ENCODE measurements at places on chromosomes 16 and 17.

GRCh38 chr17:61395409-61395982 is 4.1 kb upstream of the TBX2 start:
- H3K4me3 ChIP-seq, result no peak overlapping the region
- H3K27ac ChIP-seq, result no peak overlapping the region
- H3K4me1 ChIP-seq, result peaks cover 37% of the 10 kb centered on the region
- H3K36me3 ChIP-seq, result no peaks in the 10 kb centered on the region

GRCh38 chr16:75789237-75789636 is 62.9 kb upstream of the CPHXL start:
- no peak overlapping the region for H3K4me3 ChIP-seq
- no peaks in the 10 kb centered on the region for H3K36me3 ChIP-seq
- no peaks in the 10 kb centered on the region for H3K27me3 ChIP-seq
- no peak for DNase-seq
- no peaks in the 10 kb centered on the region for H3K4me1 ChIP-seq
- H3K27ac ChIP-seq, result no peak overlapping the region

DNA sequence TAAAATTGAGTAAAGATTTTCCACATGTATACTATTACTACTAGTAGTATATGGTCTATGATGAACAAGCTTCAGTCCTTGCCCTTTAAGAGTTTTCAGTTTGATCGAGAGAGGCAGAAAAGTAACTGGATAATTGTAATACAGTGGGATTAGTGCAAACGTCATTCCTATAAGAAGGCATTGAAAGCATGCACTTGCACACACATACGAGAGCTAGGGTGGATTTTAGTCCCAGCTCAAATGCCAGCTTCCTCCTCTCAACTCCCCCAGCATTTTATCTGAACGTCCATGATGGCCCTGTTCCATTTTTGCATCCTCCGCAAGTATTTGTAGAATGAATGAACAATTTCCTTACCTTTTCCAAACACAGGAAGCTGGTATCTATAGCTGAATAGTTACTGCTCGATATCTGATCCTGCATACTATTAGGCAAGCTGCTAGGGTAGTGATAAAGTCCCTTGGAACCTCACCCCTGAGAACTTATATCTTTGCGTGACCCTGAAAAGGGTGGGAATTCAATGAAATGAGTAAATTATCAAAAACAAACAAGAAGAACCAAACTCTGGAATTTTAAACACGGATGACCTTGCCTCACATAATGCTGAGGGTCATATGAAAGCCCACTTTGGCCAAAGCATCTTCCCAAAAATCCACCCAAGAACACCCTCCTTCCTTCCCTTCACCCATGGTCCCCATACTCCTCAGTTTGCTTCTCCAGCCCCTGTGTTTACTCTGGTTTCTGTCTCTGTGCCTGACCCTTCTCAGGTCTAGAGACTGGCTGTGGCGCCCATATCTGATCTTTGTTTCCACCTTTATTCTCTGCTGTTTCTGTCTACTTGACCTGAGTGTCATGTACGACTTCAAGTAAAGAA is 60.5 kb downstream of the TMEM100 start:
- H3K4me3 ChIP-seq, result no peak overlapping the region
- no peaks in the 10 kb centered on the region for H3K27me3 ChIP-seq
- DNase-seq, result no peak
- no peaks in the 10 kb centered on the region for H3K4me1 ChIP-seq
- no peaks in the 10 kb centered on the region for H3K36me3 ChIP-seq
- no peak overlapping the region for H3K27ac ChIP-seq

- no peaks in the 10 kb centered on the region for H3K4me1 ChIP-seq
- no peak overlapping the region for H3K27ac ChIP-seq
- H3K27me3 ChIP-seq, result no peaks in the 10 kb centered on the region
Measured at GRCh38 chr16:82456683-82457082, 170.1 kb upstream of the CDH13 start.

DNA sequence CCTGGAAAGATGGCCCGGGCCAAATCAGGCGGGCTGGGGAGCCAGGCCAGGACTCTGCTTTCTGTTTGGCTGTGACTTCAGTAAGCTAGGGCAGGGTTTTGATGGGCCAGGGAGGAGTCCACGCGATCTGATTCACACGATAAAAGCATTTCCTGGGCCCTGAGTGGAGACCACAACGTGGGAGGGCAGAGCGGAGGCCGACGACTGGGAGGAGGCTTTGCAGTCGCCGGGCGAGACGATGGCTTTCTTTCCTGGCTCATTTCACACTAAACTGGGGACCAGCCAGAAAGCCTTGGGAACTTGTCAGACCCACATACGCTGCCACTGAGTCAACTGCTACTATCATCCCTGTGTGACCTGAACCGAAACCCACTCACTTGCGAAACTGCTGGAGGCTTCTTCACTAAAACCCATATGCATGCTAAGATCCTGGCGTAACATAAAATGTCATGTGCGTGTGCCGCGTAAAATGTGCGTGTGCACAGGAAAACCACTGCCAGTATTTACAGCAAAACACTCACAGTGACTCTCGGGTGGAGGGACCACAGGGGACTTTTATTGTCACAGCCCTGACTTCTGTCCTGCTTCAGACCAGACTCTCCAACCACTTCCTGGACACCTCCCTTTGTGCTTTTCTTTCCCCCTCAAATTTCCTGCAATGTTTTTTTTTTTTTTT is 14.2 kb upstream of the RHBDF2 start:
- no peaks in the 10 kb centered on the region for H3K36me3 ChIP-seq
- peak overlapping the region; percentile 59 for H3K27ac ChIP-seq
- peak; percentile 72 for DNase-seq
- peaks cover 6% of the 10 kb centered on the region for H3K4me1 ChIP-seq
- H3K4me3 ChIP-seq, result peak overlapping the region; percentile 64

DNA sequence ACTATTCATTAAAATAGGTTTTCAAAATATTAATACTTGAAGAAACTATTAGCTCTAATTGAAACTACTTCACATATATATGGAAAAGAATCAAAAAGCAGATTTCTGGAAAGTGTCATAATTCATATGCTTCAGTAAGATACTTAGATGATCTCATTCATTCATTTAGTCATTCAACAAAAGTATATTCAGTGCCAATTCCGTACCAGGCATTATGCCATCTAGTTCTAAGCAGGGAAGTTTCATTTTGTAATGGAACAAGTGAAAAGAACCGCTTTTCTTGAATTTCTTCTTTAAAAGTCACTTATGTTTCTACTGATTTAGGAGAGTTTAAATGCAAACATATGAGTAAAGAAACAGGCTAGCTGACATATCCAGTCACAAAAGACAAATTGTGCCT is 118.3 kb upstream of the FAM20A start:
- DNase-seq, result no peak
- H3K27me3 ChIP-seq, result no peaks in the 10 kb centered on the region
- H3K27ac ChIP-seq, result no peak overlapping the region
- no peak overlapping the region for H3K4me3 ChIP-seq
- no peaks in the 10 kb centered on the region for H3K36me3 ChIP-seq
- H3K4me1 ChIP-seq, result no peaks in the 10 kb centered on the region

- DNase-seq, result no peak
- no peak overlapping the region for H3K4me3 ChIP-seq
- no peaks in the 10 kb centered on the region for H3K27me3 ChIP-seq
- no peaks in the 10 kb centered on the region for H3K36me3 ChIP-seq
Measured at GRCh38 chr16:54370278-54371040, 83.9 kb upstream of the IRX3 start.

DNA sequence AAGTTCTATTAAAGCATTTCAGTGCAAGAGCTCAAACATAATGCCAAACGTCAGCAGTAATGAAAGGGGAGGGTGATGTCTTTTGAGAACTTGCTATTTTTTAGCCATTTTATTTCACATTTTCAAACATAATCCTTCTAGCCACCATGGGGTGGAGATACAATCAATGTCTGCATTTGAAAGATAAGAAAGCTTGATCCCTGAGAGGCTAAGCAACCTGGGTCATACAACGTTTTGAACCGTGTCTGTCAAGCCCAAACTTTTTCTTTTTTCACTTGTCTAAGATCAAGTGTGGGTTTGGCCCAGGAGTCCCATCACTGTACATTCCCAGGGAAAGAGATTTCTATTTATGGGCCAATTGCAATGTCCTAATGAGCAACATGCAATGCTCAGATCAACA is 331.1 kb downstream of the SLC39A11 start:
- no peak overlapping the region for H3K27ac ChIP-seq
- no peaks in the 10 kb centered on the region for H3K27me3 ChIP-seq
- H3K4me1 ChIP-seq, result no peaks in the 10 kb centered on the region
- DNase-seq, result no peak

- no peaks in the 10 kb centered on the region for H3K4me1 ChIP-seq
- H3K27ac ChIP-seq, result no peak overlapping the region
- no peak for DNase-seq
- peaks cover 30% of the 10 kb centered on the region for H3K36me3 ChIP-seq
- no peak overlapping the region for H3K4me3 ChIP-seq
Measured at GRCh38 chr17:15981208-15981607, 18.3 kb downstream of the ZSWIM7 start.

GRCh38 chr17:81858967-81859905 is 1.1 kb downstream of the P4HB start:
- H3K36me3 ChIP-seq, result peaks cover 11% of the 10 kb centered on the region
- DNase-seq, result no peak
- H3K4me1 ChIP-seq, result peaks cover 39% of the 10 kb centered on the region
- H3K4me3 ChIP-seq, result peak overlapping the region; percentile 77

GRCh38 chr17:12993631-12994030 is 24.2 kb downstream of the ELAC2 start:
- DNase-seq, result no peak
- no peaks in the 10 kb centered on the region for H3K4me1 ChIP-seq
- peaks cover 72% of the 10 kb centered on the region for H3K36me3 ChIP-seq
- H3K27ac ChIP-seq, result no peak overlapping the region

DNA sequence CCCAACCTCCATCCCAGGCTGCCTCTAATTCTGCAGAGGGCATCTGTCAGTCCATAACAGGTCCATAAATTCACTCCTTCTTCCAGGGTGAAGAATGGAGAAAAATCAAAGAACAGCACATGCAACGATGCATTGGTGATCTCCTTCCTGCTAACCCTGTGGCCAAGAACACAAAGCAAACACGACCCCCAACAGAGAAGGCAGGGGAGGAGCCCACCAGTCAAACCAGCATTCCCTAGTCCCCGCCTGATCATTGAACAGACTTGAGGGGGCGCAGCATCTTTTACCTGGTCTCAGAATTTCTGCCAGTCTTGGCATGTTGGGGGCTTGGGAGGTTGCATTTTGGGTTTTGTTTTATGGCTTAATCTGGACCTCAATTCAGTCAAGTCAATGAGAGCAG is 476.0 kb downstream of the SLC39A11 start:
- H3K4me1 ChIP-seq, result no peaks in the 10 kb centered on the region
- H3K36me3 ChIP-seq, result no peaks in the 10 kb centered on the region
- no peaks in the 10 kb centered on the region for H3K27me3 ChIP-seq
- H3K27ac ChIP-seq, result no peak overlapping the region

GRCh38 chr17:17216236-17216635 is 10.1 kb upstream of the PLD6 start:
- DNase-seq, result no peak

- no peaks in the 10 kb centered on the region for H3K4me1 ChIP-seq
- H3K36me3 ChIP-seq, result no peaks in the 10 kb centered on the region
- no peak overlapping the region for H3K4me3 ChIP-seq
- H3K27me3 ChIP-seq, result no peaks in the 10 kb centered on the region
Measured at GRCh38 chr16:53966821-53967571, 263.0 kb downstream of the FTO start.

DNA sequence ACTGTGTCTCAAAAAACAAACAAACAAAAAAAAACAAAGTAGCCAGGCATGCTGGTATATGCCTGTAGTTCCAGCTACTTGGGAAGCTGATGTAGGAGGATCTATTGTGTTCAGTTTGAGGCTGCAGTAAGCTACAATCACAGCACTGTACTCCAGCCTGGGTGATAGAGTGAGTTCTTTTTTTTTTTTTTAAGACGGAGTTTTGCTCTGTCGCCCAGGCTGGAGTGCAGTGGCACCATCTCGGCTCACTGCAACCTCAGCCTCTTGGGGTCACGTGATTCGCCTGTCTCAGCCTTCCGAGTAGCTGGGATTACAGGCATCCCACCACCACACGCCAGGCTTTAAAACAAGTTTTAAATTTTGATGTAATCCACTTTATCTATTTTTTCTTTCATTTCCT is 80.2 kb upstream of the STAC2 start:
- H3K4me3 ChIP-seq, result peak overlapping the region; percentile 31
- peak overlapping the region; percentile 65 for H3K27ac ChIP-seq
- no peaks in the 10 kb centered on the region for H3K36me3 ChIP-seq
- peaks cover 24% of the 10 kb centered on the region for H3K4me1 ChIP-seq
- H3K27me3 ChIP-seq, result no peaks in the 10 kb centered on the region
- DNase-seq, result no peak

DNA sequence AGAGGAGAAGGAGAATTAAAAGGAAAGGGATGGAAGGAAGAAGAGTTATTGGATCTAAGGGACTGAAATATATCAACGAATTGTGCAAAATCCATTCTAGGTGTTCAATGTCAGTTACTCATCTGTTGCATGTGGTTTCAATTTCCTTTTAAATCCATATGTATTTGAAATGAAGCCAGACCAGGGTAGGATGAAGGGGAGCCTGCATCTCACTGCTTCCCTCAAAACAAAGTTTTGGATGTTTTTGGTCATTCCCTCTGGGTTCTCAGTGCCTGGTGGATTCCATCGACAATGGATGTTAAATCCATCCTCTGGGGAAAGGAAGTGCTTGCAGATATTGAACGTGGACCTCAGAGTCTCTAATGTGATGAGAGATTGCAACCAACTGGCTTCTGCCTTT is 103.5 kb upstream of the XYLT1 start:
- no peak overlapping the region for H3K4me3 ChIP-seq
- no peaks in the 10 kb centered on the region for H3K27me3 ChIP-seq
- no peaks in the 10 kb centered on the region for H3K36me3 ChIP-seq
- DNase-seq, result no peak
- H3K4me1 ChIP-seq, result no peaks in the 10 kb centered on the region

DNA sequence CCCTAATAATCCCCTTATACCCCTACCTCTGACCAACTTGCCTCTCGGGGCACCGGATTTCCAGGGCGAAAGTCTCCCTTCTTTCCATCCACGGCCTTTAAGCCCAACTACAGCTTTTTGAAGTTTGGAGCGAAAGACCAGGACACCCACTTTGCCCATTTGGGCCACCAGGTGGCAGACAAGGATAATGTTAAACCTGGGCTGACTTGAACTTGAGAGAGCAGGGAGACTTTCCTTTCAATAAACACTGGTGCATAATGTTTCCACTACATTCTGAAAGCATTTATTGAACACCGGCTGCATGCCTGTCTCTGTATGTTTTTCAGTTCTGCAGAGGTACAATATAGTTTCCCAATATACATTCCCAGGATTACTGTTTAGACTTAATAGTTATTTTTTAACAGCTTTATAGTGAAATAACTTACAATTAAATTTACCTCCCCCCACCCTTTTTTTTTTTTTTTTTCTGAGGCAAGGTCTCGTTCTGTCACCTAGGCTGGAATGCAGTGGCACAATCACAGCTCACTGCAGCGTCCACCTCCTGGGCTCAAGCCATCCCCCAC is 6.9 kb upstream of the CES3 start:
- peak; percentile 25 for DNase-seq
- H3K27me3 ChIP-seq, result no peaks in the 10 kb centered on the region
- no peaks in the 10 kb centered on the region for H3K36me3 ChIP-seq

- H3K4me1 ChIP-seq, result no peaks in the 10 kb centered on the region
- no peaks in the 10 kb centered on the region for H3K27me3 ChIP-seq
- H3K27ac ChIP-seq, result no peak overlapping the region
- no peak for DNase-seq
- H3K4me3 ChIP-seq, result no peak overlapping the region
Measured at GRCh38 chr17:32551186-32551955, 64.6 kb downstream of the CDK5R1 start.

- H3K4me3 ChIP-seq, result no peak overlapping the region
- no peak for DNase-seq
- peaks cover 15% of the 10 kb centered on the region for H3K36me3 ChIP-seq
- H3K27me3 ChIP-seq, result no peaks in the 10 kb centered on the region
Measured at GRCh38 chr17:59776577-59776976, 69.1 kb downstream of the VMP1 start.

- H3K27ac ChIP-seq, result no peak overlapping the region
- DNase-seq, result no peak
- peaks cover 17% of the 10 kb centered on the region for H3K36me3 ChIP-seq
- H3K4me3 ChIP-seq, result no peak overlapping the region
- H3K4me1 ChIP-seq, result peaks cover 17% of the 10 kb centered on the region
- H3K27me3 ChIP-seq, result no peaks in the 10 kb centered on the region
Measured at GRCh38 chr17:34999456-34999855, 19.1 kb downstream of the LIG3 start.
